NCI-H1417 treated with DMSO at 0.1 percent for 48 hours (cell line): ENCODE measurements at places on chromosomes 3 and 15.

- DNase-seq = no peak
Measured at GRCh38 chr3:140724856-140725812, 47.3 kb downstream of the TRIM42 start.

- DNase-seq = no peak
Measured at GRCh38 chr3:180911876-180912303, 580 bp upstream of the FXR1 start.

- DNase-seq = no peak
Measured at GRCh38 chr3:101963902-101964362, 114.6 kb downstream of the NFKBIZ start.

- no peak for DNase-seq
Measured at GRCh38 chr15:48058371-48058770, 62.4 kb upstream of the SLC24A5 start.

GRCh38 chr3:178680489-178680888, 144.3 kb downstream of the KCNMB2 start:
- no peak for DNase-seq

GRCh38 chr3:66822186-66823008, 175.7 kb upstream of the KBTBD8 start:
- DNase-seq = no peak

DNA sequence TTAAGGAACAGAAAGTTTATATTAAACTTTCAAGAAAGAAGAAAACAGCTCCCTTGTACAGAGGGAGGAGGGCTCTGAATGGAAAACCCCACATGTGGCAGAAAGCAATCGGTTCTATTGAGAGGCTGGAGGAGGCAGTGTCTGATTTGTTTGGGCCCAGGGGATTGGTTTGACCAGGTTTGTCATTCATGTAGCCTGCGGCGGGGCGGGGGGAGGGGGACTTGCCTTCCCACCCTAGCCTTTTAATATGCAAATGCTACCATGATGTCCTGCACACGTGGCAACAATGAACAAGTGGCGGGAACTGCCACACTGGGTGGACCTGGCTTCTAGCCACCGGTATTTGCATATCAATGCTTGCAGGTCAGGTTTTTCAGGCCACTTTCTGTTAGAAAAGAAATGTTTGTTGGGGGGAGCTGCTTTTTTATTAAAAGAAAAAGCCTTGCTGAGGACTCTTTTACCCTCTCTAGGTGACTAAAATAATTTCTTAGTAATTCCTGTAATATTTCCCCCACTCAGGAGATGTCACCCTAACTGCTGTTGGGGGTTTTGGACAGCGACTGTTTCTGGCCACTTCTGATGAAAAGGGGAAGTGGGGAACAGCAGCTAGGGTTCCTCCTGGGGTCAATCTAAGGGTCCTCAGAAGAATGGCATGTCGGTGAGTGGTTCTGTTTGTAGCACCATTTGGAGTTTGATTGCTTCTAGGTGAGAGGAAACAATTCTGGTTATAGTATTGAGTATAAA, 691.2 kb downstream of the TBL1XR1 start:
- DNase-seq = no peak

DNA sequence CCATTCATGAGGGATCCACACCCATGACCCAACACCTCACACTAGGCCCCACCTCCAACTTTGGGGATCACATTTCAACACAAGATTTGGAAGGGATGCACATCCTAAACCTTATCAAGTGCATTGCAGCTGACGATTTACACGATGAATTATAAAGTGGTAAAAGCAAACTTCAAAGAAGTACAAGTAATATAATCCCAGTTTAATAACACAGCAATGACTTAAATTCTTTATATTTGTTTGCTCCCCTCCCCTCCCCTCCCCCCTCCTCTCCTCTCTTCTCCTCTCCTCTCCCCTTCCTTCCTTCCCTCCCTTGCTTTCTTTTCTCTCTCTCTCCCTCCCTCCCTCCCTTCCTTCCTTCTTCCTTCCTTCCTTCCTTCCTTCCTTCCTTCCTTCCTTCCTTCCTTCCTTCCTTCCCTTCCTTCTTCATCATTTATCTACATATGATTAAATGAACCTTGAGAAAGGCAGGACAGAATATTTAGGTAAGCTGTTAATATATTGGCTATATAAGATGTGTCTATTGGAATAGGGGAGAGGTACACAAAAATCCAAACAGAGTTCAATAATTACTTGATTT, 46.3 kb upstream of the CLSTN2 start:
- no peak for DNase-seq

- no peak for DNase-seq
Measured at GRCh38 chr15:88509321-88509720, 37.2 kb downstream of the DET1 start.
